ENCODE measurements at places on chromosomes 7 and 10. TPM values are rescaled to one million over a fixed set of nuclear protein-coding genes. Genes with fewer than 3 reads are reported as not detected.

- no peaks in the 10 kb centered on the region for H3K27me3 ChIP-seq
- DNase-seq = no peak
- H3K4me3 ChIP-seq = no peak overlapping the region
- H3K27ac ChIP-seq = no peak overlapping the region
- no peaks in the 10 kb centered on the region for H3K36me3 ChIP-seq
These were observed 13.2 kb downstream of the SCD start for GRCh38 chr10:100360234-100360633.

DNA sequence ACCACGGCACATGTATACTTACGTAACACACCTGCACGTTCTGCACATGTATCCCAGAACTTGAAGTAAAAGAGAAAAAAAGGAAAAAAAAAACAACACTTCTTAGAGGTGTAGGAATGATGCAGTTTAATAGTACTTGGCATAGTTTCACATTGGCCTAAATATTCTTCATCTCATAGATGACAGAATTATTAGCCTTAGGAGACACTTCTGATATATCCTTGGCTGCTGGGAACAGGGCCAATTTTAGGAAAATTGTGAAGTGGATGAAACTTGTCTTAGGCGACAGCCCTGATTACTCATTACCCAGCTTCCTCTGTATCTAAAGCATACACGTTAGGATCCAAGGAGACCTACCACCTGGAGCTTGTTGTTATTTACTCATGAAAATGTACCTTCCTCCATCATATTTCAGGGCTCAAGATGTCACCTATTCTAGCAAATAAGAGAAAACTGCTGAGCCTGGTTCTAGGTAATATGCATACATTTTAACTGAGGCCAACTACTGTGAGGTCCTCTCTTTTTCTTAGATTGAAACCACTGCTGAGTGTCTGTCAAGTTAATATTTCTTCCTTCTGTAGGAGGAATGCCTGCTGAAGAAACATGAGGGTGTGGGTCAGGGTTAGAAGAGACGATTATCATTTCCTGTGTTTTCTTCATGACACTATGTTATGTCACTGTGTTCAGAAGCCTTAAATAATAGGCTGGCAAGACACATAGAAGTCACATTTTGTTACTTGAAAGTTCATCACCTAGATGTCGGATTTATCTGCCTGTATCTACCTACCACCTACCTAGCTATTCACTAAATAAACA is 44.3 kb downstream of the CPED1 start:
- H3K4me1 ChIP-seq = peaks cover 15% of the 10 kb centered on the region
- H3K4me3 ChIP-seq = no peak overlapping the region
- H3K27me3 ChIP-seq = no peaks in the 10 kb centered on the region
- H3K36me3 ChIP-seq = no peaks in the 10 kb centered on the region
- DNase-seq = peak; percentile 69

- H3K36me3 ChIP-seq = no peaks in the 10 kb centered on the region
- H3K27ac ChIP-seq = no peak overlapping the region
- DNase-seq = no peak
- no peaks in the 10 kb centered on the region for H3K27me3 ChIP-seq
- no peak overlapping the region for H3K4me3 ChIP-seq
These were observed 559.5 kb upstream of the C7orf33 start for GRCh38 chr7:148031019-148031418.

- H3K36me3 ChIP-seq = no peaks in the 10 kb centered on the region
- no peak for DNase-seq
- no peak overlapping the region for H3K27ac ChIP-seq
These were observed 23.3 kb upstream of the SORCS3 start for GRCh38 chr10:104617831-104618230.

Gene TMEM243
- total RNA-seq = 14.1 TPM

Gene STAG3
- not detected for total RNA-seq

Gene STEAP1
- 7.2 TPM for total RNA-seq

DNA sequence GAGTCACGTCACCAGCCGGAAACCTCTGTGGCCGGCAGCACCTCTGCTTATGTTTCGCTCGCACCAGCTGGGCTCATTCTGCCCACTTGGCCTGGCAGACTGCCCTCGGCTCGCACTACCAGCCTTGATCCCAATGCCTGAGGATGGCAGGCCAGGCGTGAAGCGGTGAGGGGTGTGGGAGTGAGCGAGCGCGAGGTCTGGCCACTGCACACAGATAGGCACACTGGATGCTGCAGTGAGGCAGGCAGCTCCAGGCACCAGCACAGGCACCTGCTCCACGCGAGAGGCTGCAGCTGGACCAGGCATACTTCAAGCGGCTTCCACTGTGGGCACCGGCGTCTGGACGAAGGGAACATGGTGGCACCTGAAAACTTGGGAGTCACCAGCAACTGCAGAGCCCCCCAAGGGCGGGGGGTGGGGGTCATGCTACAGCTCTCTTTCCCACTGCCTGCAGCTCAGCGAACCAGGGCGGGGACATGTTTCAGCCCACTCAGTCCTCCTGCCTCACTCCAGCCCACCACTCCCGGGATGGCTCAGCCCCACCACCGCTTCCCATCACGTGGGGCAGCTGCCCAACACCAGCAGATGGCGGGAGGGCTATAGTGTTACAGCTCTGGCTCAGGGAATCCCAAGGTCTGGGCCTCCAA is 5.4 kb upstream of the DMTF1 start:
- H3K4me1 ChIP-seq = no peaks in the 10 kb centered on the region
- no peak overlapping the region for H3K27ac ChIP-seq
- no peak overlapping the region for H3K4me3 ChIP-seq
- no peaks in the 10 kb centered on the region for H3K27me3 ChIP-seq

Gene KAZALD1
- total RNA-seq = 34.6 TPM

Gene ACBD5
- total RNA-seq = 14.0 TPM

Gene GCK
- 2.6 TPM for total RNA-seq

DNA sequence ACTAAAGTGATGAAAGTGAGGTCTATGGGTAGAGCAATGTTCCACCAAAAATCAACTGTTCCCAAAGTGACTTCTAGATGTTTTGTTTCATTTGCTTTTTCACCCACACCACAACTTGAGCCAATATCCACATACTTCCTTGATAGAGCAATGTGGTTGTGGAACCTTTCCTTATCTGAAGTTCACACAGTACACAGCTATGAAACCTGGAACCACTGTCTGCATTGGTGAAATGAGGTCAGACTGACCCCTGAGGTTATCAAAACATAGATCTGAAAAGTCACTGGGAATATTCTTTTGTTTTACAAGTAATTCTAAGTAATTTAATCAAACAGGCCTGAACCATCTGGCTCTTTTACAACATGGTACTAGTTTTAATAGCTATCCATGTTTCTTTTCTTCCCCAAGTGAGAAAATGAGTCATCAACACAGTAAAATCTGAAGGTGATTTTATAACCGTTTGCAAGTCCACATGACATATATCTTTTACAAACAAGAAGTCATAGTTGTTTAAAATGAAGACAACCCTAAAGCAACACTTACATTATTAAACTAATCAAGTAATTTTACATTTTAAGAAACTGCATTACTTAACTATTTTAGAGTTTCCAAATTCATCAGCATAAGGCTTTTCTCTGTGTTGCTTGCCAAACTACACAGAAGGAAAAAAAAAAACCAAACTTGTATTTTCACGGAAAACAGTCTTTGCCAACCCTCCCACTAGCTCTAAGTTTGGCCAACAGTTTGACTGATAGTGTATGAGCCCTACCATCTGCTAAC is 80.3 kb downstream of the LRRC17 start:
- H3K36me3 ChIP-seq = no peaks in the 10 kb centered on the region
- peak; percentile 57 for DNase-seq
- H3K27me3 ChIP-seq = no peaks in the 10 kb centered on the region

Gene LIPK
- total RNA-seq = not detected

GRCh38 chr10:69871074-69871473 is 69.4 kb downstream of the COL13A1 start:
- no peak overlapping the region for H3K27ac ChIP-seq
- no peaks in the 10 kb centered on the region for H3K36me3 ChIP-seq
- no peak overlapping the region for H3K4me3 ChIP-seq

Gene TAS2R41
- total RNA-seq = not detected

DNA sequence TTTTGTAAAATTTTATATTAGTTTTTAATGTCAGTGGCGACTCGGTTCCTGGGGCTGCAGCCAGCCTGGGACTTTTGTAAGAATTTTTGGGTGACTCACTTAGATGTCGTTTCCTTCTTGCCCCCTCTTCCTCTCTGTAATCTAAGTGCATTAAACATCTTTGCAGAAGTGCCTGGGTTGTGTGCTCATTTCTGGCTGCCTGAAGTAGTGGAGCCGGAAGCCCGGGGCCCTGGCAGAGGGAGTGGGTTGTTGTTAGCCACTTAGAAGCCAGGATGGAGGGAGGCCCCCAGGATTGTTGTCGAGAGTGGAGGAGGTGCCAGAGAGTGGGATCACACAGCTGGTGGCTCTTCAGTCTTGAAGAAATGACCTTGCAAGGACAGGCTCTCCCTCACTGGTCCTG is 11.0 kb upstream of the TRIM8 start:
- H3K27me3 ChIP-seq = no peaks in the 10 kb centered on the region
- no peak overlapping the region for H3K4me3 ChIP-seq
- DNase-seq = no peak
- peak overlapping the region; percentile 70 for H3K27ac ChIP-seq

DNA sequence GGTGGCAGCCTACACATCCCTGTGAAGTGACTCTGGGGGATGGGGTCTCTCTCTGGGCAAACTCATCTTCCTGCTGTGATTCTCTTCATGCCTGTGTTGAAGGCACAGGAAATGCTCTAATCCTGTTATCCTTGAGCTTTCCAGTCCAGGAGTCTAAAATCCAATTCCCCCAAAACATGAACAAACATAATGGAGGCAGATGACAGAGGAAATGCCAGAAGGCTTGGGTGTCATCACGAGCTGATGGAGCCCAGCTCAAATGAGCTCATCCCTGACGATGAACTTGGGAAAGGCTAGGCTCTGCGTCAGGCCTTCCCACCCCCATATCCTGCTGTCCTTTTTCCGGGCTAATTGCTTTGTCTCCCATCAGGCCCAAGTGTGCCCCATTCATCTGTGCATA is 165.9 kb upstream of the PODXL start:
- no peaks in the 10 kb centered on the region for H3K27me3 ChIP-seq
- no peak for DNase-seq
- no peak overlapping the region for H3K27ac ChIP-seq
- no peaks in the 10 kb centered on the region for H3K4me1 ChIP-seq
- no peak overlapping the region for H3K4me3 ChIP-seq

GRCh38 chr10:89255793-89256192 is 4.2 kb upstream of the LIPA start:
- no peaks in the 10 kb centered on the region for H3K27me3 ChIP-seq
- DNase-seq = no peak
- no peak overlapping the region for H3K27ac ChIP-seq

DNA sequence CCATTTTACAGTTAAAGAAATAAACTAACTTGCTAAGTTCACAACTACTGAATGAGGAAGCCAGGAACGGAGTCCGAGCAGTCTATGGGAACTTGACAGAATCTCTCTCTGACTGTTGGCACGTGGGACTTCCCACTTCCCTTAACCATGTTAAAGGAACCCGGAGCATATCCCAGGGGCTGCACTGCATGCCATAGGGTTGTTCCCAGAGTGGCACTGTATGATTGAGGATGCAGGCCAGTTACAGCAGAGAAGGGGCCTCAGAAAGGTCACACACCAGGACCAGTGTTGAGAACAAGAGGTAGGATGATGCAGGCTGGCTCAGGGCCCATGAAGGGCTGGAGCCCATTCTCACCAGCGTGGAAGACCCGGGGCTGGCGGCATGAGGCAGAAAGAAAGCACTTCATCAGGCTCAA is 201.8 kb downstream of the NSUN6 start:
- H3K27ac ChIP-seq = no peak overlapping the region
- DNase-seq = no peak
- H3K27me3 ChIP-seq = no peaks in the 10 kb centered on the region
- no peaks in the 10 kb centered on the region for H3K4me1 ChIP-seq
- H3K4me3 ChIP-seq = no peak overlapping the region

GRCh38 chr7:4779118-4779517 is 3.7 kb downstream of the AP5Z1 start:
- no peak overlapping the region for H3K4me3 ChIP-seq
- no peaks in the 10 kb centered on the region for H3K36me3 ChIP-seq
- H3K27ac ChIP-seq = no peak overlapping the region
- H3K27me3 ChIP-seq = no peaks in the 10 kb centered on the region
- no peaks in the 10 kb centered on the region for H3K4me1 ChIP-seq

DNA sequence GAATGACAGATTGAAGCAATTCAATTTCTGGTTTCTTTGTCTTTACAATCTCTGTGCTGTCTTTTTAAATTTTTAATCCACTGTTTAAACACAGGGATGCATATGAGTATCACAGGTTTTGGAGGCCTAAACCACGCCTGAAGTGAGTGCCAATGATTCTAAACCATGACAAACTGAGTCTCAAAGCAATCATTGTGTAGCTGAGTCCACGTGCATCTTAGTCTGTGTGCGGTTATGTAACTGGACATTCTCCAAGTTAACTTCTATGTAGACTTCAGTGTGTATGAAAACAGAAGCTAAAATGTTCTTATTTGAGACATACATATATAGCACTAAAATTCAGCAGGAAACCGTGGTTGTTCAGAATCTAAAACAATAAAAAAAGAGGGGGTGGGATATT is 79.3 kb upstream of the ST8SIA6 start:
- H3K36me3 ChIP-seq = no peaks in the 10 kb centered on the region
- no peaks in the 10 kb centered on the region for H3K4me1 ChIP-seq
- H3K27ac ChIP-seq = no peak overlapping the region
- no peak for DNase-seq
- no peak overlapping the region for H3K4me3 ChIP-seq

- no peaks in the 10 kb centered on the region for H3K4me1 ChIP-seq
- no peaks in the 10 kb centered on the region for H3K27me3 ChIP-seq
These were observed 549.1 kb downstream of the LRMDA start for GRCh38 chr10:75980419-75981002.

Gene PLPP4
- total RNA-seq = 0.55 TPM

DNA sequence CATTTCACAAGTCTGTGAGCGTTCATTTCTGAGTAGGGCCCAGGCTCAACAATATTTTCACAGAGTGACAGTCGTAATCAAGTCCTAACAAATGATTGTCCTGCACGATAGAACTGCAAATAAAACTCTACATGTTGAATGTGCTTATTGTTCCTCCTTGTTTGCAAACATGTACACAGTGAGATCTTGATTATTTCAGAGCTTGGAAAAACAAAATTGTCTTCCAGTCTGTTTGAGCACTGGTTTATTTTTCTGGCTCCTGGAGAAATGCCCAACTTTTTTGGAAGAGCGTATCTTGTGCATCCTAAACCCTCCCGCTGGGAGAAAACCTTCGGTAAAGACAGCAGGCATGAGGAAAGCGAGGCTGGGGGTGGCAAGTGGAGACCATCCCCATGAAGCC is 91.1 kb downstream of the TEX36 start:
- no peaks in the 10 kb centered on the region for H3K27me3 ChIP-seq
- H3K4me3 ChIP-seq = no peak overlapping the region
- H3K36me3 ChIP-seq = no peaks in the 10 kb centered on the region
- no peak overlapping the region for H3K27ac ChIP-seq
- DNase-seq = no peak

Gene ITPRID1
- total RNA-seq = 1.6 TPM

Gene SPAG6
- total RNA-seq = 0.49 TPM

- H3K27me3 ChIP-seq = no peaks in the 10 kb centered on the region
- H3K36me3 ChIP-seq = no peaks in the 10 kb centered on the region
- no peak overlapping the region for H3K4me3 ChIP-seq
- H3K27ac ChIP-seq = no peak overlapping the region
- DNase-seq = no peak
- H3K4me1 ChIP-seq = no peaks in the 10 kb centered on the region
These were observed 349.5 kb downstream of the TYW1 start for GRCh38 chr7:67346126-67346525.

- H3K4me3 ChIP-seq = peak overlapping the region; percentile 93
- DNase-seq = peak; percentile 45
- H3K27me3 ChIP-seq = no peaks in the 10 kb centered on the region
- no peaks in the 10 kb centered on the region for H3K36me3 ChIP-seq
- peaks cover 7% of the 10 kb centered on the region for H3K4me1 ChIP-seq
These were observed 644 bp downstream of the PPP1R35 start for GRCh38 chr7:100435401-100436304.

All from uterus (tissue), 4 donors.